ENCODE measurements at places on chromosomes 5 and 9. TPM values are rescaled to one million over a fixed set of nuclear protein-coding genes. Genes with fewer than 3 reads are reported as not detected.
A peak's percentile ranks its signal among the peaks of the same experiment; 100 is the strongest.

DNA sequence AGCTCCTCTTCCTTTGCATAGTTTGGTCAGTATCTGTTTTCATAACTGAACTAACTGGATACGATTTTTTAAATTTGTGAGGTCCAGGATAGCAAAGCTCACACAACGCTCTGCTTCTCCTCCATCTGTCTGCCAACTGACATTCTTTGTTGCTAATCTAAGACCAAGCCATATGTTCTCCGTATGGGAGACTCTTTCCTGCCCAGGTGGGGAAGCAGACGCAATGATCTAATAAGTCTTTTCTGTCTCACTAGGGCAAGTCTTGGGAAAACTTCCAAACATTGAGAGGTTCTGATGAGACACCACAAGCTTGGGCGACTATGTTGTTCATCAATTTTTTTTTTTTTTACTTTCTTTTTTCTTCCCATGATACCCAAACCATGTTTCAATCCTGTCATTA is 558.5 kb downstream of the EFNA5 start:
- no peak for ATAC-seq

DNA sequence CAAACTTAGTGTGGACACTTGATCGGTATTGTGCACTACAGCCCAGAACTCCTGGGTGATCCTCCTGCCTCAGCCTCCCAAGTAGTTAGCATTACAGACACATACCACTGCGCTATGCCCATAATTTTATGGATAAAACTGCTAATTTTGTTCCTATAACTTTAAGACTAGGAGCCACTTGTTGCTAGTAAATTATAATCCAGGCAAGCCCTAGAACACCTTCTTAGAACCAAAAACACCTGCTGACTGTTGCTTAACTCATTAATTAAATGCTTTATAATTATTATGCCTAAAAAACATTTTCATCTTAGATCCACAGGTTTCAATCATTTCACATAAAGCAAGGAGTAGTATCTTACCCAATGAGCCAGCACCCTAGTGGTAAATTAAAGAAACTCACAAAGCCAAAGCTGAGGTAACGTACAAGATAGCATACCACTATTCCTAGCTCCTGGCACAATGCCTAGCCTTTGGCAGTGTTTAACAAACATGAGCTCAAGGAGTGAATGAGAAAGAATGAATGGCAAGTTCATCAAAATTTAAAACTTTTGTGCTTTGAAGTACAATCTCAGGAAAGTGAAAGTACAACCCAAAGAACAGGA is 5.4 kb downstream of the MRPS27 start:
- no peak for ATAC-seq

- ATAC-seq, result no peak
Observed at GRCh38 chr5:5179079-5179478, 38.9 kb downstream of the ADAMTS16 start.

DNA sequence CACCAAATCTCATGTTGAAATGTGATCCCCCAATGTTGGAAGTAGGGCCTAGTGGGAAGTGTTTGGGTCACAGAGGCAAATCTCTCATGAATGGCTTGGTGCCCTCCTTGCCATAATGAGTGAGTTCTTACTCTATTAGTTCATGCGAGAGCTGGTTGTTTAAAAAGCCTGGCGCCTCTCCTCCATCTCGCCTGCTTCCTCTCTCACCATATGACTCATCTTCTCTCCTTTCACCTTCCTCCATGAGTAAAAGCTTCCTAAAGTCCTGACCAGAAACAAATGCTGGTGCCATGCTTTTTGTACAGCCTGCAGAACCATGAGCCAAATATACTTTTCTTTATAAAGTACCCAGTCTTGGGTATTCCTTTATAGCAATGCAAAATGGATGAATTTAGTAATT is 20.9 kb upstream of the ARHGAP26 start:
- peak; percentile 83 for ATAC-seq

DNA sequence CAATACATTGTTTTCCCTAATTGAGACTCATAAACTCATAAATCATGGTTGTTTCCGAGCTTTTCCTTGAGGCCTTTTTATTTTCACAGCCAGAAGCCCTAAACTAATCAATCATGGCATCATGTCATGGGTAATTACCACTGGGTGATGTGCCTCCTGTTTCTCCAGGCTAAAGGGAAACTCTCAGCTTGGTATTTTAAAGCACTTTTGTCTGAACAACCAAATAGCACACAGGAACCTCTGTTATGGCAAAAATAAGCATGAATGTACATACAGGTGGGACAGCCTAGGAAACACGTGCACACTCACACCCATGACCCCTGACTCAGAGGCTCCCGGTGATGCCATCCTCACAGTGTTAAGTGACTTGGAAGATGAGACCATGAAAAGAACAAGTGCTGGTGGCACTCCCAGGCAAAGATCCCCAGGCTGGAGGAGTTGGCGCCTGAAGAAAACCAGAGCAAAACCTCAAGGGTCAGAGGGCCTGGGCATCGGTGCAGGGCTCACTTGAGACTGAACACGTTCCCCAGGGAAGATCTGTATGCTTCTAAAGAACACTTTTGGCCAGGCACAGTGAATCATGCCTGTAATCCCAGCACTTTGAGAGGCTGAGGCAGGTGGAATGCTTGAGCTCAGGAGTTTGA is 154.3 kb downstream of the ROR2 start:
- no peak for ATAC-seq

DNA sequence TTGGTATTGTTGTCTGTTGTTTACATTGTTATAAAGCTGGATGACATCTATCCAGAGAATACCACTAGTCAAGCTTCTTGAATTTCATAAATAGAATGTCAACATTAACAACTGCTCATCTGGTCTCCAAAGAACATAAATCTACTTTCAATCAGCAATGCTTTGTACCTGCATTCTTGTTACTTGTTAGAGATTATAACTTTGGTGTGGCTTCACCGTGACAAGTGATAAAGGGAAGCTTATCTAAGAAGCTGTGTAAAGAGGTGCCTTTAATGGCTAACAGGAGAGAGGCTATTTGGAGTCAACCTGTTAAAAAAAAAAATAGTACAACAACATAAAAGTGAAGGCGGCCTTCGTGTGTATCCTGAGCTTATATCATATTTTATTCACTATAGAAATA is 41.8 kb downstream of the MUSK start:
- no peak for ATAC-seq

DNA sequence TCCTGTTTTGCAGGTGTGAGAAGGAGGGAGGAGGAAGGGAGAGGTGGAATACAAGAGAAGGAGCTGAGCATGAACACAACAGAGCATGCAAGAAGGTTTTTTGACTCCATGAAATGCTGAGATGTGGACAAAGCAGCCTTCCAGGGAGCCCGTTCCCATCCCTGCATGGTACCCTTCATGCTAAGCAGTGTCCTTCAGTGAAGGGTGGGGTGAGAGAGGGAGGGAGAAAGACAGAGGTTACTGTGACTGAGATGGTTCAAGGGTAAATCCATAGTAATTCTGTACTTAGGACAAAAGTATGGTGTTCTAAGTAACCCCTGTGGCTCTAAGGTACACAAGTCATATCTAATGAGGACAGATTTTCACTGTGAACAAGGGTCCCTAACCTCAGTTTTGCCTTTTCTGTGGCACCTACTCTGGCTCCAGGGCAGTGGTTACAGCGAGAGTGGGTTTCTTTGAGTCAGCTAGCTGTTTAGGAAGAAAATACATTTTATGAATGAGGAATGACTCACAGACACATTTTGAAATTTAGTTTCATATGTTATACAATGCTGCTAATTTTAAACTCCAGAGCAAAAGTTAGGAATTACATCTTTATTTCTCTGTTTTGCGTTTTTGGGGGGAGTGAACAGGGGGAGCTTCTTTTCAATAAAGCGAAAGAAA is 184.9 kb upstream of the SLC12A2 start:
- ATAC-seq, result peak; percentile 97

GRCh38 chr9:130289711-130290241 is 24.2 kb downstream of the HMCN2 start:
- ATAC-seq, result no peak

DNA sequence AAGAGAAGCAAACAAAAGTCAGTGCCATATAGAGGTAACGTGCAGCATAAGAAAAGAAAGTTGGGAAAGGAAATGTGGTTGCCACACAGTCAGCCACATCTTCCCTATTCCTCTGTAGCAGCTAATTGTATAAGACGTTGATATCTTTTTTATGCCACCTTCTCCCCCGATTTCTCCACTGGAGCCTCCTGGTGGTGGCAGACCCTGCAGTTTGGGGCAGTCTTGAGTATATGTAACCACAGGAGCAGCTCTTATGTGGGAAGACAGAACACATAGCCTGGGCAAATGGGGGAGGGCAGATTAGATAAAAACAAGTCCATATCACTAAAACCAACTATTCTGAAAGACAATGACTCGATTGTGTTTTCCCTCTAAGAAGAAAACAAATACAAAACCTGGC is 99.7 kb downstream of the PLCXD3 start:
- no peak for ATAC-seq

DNA sequence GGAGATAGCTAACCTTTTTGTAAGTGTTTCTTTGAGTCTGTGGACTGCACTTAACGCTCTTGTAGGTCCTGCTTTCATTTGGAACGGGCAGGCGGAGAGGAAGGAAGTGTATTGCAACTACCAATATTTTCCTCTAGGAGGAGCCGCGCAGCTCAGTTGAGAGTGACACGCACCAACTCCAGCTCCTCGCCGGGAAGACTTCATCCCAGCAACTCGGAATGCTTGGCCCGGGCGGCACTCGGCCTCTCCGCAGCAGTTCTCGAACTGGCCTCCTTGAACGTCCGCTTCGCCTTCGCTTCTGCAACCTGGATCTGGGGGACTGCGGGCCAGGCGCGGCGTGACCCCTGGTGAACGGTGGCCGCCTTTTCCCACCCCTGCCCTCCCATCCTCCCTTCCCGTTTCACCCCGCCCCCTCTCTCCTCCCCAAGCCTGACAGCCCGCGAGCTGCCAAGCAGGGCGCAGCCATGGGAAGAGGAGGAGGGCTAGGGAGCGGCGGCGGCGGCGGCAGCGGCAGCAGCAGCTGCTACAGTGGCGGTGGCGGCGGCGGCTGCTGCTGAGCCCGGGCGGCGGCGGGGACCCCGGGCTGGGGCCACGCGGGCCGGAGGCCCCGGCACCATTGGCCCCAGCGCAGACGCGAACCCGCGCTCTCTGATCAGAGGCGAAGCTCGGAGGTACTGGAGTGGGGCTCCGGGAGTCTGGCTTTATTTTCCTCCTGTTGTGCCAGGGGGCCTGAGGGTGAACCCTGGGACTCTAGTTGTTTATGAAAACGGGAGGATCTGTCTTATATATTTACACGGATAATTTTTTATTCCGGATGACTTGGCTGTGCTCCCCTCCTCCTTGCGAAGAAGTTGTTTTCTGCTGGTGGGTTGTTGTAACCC is at the start of gene GHR:
TSS of gene GHR (plus strand) at position 155 of the 881 bp plus-strand sequence. CDS start 142,436 bp downstream, outside the sequence.
- ATAC-seq, result peak; percentile 32

GRCh38 chr9:126057121-126057825 is 269.4 kb upstream of the MVB12B start:
- no peak for ATAC-seq

DNA sequence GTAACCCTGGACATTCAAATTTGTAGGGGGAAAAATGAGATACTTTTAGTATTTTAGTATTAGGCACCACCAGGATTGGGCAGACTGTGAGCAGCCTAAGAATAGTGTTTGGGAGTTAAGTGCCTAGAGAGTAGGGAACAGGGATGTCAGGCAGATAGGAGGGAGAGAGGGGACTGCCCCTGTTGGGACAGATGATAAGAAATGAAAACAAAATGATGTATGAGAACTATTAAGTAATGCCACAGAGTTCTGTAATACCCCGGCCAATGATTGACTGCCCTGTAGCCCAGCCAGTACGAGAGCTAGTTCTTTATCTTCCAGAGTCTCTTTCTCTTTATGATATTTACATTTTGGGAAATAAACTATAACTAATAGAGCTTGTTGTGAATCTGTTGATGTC is 24.4 kb downstream of the ARHGAP26 start:
- no peak for ATAC-seq

DNA sequence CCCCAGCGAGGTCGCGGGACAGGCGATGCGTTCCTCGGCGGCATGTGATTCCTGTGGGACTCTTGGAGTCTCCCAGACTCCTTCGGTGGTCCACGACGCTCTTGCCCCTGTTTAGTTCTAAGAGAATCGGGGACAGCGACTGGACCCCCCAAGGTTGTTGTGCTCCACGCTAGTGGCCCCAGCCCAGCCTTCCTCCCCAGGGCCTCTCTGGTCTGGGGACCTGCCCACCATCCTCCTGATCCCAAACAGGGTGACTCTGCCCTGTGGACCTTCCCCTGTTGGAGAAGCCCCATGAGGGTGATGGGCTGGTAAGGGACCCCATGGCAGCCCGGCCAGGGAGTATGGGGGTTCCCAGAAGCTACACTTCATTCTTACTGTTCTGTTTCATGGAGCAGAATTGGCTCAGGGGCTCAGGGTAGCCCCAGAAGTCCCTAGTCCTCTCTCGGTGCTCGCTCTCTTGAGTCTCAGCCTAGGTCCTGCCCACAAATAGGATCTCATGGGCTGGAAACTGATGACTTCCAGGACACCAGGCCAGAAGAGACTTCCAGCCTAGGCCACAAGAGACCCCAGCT is 880 bp downstream of the CARD19 start:
- ATAC-seq, result no peak

GRCh38 chr9:80503671-80504281 is 932.0 kb downstream of the TLE4 start:
- ATAC-seq, result no peak

- no peak for ATAC-seq
Observed at GRCh38 chr5:140978260-140978659, 12.0 kb downstream of the PCDHAC2 start.

GRCh38 chr5:180041301-180042274 is 30.0 kb downstream of the RNF130 start:
- no peak for ATAC-seq

DNA sequence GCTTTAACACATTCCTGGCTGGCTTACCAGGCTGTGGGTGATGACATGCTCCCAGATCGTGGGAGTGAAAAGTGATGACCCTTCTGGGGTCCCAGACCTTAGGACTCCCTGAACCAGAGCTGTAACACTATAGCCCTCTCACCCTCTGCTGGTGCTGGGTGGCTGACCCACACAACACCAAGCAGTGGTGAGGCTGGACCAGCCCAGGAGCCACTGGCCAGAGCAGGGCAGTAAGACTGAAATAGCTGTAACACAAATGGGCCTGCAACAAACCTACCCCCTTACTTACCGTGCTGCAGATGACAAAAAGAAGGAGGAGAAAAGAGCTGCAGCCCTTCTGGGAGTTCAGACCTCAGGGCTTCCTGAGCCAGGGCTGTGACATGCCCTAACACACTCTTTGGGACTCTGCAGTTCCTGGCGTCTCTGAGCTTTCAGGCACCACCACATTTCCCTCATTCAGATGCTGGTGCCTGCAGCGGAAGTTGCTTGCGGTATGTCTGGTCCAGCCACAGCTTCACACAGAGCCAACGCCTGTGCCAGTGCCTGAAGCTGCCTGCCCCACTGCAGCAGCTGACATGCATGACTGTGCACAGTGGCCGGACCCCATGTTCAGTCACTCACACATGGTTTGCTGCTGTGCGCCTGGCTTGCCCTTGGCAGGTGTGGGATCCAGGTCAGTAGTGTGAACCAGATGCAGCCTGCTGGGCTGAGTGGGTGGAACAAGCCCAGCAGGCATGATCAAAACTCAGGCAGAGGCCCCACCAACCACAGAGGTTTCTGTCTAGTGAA is 1247.4 kb downstream of the EFNA5 start:
- ATAC-seq, result no peak

MYMK gene
- total RNA-seq, result not detected

ADAMTS16 gene
- not detected for total RNA-seq

CCDC180 gene
- total RNA-seq, result 0.95 TPM

PNPLA7 gene
- total RNA-seq, result 5.1 TPM

RFESD gene
- 4.2 TPM for total RNA-seq

SEC61B gene
- total RNA-seq, result 80.0 TPM

GRXCR2 gene
- not detected for total RNA-seq

C5orf58 gene
- total RNA-seq, result not detected

SNCAIP gene
- not detected for total RNA-seq
